ENCODE measurements at places on chromosomes 5 and 9.

- no peak for DNase-seq
These were observed 9.6 kb downstream of the NOL6 start for GRCh38 chr9:33464045-33464636.

- DNase-seq, result no peak
These were observed 126.2 kb upstream of the FTMT start for GRCh38 chr5:121725450-121725849.

- no peak for DNase-seq
These were observed 1.8 kb downstream of the SLC6A18 start for GRCh38 chr5:1226839-1227581.

GRCh38 chr5:6471252-6471651, 22.6 kb downstream of the UBE2QL1 start:
- DNase-seq, result no peak

DNA sequence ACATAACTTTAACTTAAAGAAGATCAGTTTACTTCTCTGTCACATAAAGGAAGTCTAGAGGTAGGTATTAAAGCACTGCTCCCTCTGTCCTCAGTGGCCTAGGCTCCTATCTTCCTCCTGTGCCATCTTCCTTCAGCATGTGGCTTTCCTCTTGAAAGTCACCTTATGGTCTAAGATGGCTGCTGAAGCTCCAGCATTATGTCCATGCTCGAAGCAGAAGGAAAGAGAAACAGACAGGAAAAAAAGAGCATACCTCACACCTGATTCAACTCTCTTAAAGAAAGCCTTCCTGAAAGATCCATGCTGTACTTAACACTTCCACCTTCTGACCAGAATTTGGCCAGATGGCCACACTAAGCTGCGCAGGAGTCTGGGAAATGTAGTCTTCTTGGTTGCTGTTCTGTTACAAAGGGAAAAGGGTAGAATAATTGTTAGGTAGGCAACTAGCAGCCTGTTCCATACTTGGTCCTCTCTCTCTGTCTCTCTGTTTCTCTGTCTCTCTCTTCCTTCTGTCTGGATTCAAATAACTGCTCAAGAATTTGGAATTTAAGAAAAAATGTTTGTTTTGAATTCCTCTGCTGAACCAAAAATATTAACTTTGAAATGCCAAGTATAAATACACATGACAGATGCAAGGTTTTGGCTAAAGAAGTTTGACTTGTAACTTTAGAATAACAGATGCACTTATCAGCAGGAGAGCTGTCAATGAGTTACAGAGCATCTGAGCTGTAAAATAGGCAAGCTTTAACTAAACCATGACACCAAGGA, 16.0 kb downstream of the TMEM174 start:
- no peak for DNase-seq

DNA sequence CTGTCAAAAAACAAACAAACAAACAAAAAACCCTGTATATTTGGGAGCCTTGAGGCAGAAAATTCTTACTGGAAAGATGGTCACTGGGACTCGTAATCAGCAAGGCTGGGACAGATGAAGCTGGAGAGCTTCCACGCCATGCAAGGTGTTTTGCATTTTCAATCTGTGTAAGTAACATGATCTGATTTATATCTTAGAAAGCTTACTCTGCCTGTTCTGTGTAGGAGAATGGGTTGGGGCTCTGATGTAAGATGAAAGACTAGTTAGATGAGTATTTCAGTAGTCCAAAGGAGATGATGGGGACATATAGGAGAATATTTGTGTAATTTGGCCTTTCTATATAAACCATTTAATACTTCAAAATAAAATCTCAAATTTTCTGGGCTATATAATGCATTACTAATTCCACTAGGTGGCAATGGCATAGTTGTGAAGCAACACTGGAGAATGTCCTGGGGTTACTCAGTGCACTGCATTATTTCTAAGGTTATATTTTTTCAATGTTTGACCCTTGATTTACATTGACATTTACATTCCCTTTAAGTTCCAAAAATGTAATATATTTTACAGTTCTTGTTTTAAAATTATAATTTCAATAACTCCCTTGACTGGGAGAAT, 21.9 kb upstream of the FSD1L start:
- DNase-seq, result no peak

GRCh38 chr9:106864373-106865143, 1.6 kb downstream of the ZNF462 start:
- no peak for DNase-seq

- DNase-seq, result no peak
These were observed 288.5 kb downstream of the OSTF1 start for GRCh38 chr9:75376680-75377254.

- no peak for DNase-seq
These were observed 483.1 kb downstream of the BNC2 start for GRCh38 chr9:16387382-16387781.

- DNase-seq, result no peak
These were observed 33.7 kb upstream of the FCN1 start for GRCh38 chr9:134951461-134951860.

- DNase-seq, result no peak
These were observed 51.6 kb upstream of the RPL26L1 start for GRCh38 chr5:172907657-172908056.

DNA sequence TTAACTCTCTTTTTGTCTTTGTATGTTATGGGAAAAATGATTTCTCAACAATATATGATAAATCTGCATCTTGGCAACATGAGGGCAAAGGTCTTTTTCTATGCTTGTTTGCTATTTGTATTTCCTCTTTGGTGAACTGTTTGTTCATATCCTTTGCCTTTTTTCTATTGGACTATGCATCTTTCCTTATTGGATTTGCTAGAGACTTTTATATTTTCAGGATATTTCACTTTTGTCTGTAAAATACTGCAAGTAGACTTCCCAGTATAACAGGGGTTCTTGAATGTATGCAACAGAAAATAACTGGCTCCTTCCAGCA, 69.4 kb upstream of the SSBP2 start:
- DNase-seq, result no peak

- no peak for DNase-seq
These were observed 17.1 kb downstream of the SLIT3 start for GRCh38 chr5:169283887-169284286.

DNA sequence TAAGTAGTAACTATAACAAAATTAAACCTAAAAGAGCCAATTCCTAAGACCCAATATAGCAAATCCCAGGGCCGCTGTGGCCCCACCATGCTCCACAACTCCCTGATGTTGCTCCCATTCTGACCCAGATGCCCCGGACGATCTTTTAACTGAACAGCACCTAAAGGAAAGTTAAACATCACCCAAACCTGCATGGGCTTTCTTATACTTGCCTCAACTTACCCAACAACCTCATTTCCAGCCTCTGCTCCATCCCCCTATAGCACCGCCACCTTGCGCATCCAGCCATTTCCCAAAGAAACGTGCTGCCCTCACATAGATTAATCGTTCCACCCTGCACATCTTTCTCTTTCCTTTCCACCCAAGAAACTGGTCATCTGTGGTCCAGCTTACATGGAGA, 54.6 kb downstream of the ZNF354C start:
- DNase-seq, result no peak

- no peak for DNase-seq
These were observed 112.2 kb downstream of the MVB12B start for GRCh38 chr9:126438741-126439401.

- no peak for DNase-seq
These were observed 7.0 kb upstream of the SUB1 start for GRCh38 chr5:32578363-32578762.

- no peak for DNase-seq
These were observed 87.3 kb downstream of the CFAP90 start for GRCh38 chr5:7763621-7764072.

DNA sequence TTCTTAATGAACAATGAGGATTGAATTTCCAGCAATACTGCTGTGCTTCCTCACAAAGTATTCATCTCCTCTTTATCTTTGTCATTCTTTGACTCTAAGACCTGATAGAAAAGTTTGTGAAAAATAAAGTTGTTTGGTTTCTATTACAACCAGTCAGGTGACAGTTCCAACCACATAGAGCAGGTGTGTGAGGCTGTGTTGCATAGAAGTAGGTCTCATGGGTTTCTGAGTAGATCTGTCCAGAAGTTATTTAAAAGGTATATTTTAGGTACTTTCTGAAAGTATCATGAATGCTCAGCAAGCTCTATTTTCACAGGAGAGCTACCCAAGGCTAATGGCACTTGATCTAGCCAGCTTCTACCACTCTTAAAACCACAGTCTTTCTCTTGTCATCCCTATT, 637.0 kb downstream of the DNAH5 start:
- DNase-seq, result no peak

DNA sequence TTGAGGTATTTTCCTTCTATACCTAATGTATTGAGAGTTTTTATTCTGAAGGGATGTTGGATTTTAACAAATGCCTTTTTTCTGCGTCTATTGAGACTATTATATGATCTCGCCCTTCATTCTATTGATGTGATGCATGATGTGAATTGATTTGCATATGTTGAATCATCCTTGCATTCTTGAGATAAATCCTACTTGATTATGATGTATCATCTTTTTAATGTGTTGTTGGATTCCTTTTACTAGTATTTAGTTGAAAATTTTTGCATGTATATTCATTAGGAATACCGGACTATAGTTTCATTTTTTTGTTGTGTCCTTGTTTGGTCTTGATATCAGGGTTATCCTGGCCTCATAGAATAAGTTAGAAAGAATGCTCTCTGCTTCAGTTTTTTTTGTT, 169.7 kb downstream of the NPR3 start:
- no peak for DNase-seq

DNA sequence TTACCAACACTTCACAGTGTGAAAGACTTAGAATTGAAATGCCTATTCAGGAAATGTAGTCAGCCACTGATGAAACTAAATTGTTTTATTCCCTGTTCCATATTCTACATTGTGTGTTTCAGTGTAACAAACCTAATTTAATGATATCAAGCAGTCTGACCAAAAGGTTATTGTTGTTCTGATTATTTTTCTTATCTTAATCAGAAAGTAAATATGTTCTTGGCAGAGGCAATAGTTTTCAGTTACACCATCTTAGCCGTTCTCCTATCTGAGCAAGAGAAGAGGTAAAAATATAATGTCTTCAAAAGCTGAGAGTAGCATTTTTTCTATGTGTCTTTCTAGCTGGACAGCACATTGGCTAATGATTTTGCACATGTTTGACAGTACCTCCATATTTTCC, 17.1 kb downstream of the CDC26 start:
- DNase-seq, result no peak

DNA sequence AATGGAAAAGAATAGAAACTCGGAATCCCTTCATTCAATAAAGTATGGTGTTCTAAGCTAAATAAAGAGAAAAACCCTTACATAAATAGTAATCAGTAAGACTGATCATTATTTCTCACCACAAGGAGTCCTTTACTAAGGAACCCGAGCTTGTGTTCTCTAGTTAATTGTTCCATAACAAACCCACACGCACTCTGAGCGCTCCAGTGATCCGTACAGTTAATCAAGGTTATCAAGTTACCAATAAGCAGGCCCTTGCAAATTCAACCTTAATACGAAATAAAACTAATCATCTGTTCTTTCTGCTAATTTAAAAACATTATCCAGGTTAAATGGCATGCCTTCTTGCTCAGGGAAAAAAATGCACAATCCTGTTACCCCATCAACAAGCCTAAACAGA, 224.4 kb downstream of the FRMD3 start:
- no peak for DNase-seq

GRCh38 chr9:2174306-2174705, 159.2 kb downstream of the SMARCA2 start:
- no peak for DNase-seq

GRCh38 chr9:3288686-3289085, 237.1 kb downstream of the RFX3 start:
- no peak for DNase-seq

GRCh38 chr5:39352951-39353350, 11.3 kb downstream of the C9 start:
- no peak for DNase-seq

- no peak for DNase-seq
These were observed 57.6 kb downstream of the ANKRD55 start for GRCh38 chr5:56175488-56175887.

DNA sequence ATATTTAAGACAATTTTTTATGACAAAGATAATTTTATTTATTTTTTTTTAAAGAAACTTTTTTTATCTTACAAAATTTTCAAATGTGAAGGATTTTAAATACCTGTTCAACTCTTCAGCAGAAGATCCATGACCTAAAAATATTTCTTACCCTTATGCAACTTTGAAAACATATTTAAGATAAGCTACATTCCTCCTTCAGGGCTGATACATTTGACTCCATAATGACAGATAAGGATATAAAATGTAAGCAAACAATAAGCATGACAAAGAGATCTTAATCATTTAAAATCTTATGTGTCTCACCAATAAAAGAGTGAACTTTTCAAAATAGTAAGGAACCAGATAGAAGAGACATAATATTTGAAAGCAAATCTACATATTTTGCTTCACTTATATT, 1138.2 kb upstream of the CDH18 start:
- no peak for DNase-seq

GRCh38 chr9:79693750-79694149, 122.0 kb downstream of the TLE4 start:
- DNase-seq, result no peak

GRCh38 chr9:4743131-4743875, 2.3 kb upstream of the AK3 start:
- no peak for DNase-seq

DNA sequence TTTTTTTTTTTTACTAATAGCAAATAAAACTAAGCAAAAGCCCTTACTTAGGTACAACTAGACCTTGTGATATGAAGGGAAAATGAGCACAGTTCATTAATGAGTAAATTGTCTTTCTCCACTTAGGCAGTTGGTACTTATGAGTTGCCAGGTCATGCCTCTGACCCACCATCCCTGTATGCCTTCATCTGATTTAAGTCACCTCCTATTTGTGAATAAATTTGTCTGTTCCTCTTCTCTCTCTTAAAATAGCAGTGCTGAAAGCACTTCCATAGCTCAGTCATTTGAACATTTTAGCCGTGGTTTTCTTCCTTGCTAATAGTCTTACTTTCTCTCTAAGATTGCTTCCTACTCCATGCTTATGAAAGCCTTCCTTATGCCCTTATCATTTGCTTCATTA, 61.4 kb downstream of the SLC44A1 start:
- DNase-seq, result no peak

- no peak for DNase-seq
These were observed 137.0 kb downstream of the PBX3 start for GRCh38 chr9:125884218-125884595.

- no peak for DNase-seq
These were observed 14.3 kb downstream of the SNX30 start for GRCh38 chr9:112764837-112765236.

- DNase-seq, result no peak
These were observed 5.2 kb downstream of the ANKDD1B start for GRCh38 chr5:75616371-75616881.

DNA sequence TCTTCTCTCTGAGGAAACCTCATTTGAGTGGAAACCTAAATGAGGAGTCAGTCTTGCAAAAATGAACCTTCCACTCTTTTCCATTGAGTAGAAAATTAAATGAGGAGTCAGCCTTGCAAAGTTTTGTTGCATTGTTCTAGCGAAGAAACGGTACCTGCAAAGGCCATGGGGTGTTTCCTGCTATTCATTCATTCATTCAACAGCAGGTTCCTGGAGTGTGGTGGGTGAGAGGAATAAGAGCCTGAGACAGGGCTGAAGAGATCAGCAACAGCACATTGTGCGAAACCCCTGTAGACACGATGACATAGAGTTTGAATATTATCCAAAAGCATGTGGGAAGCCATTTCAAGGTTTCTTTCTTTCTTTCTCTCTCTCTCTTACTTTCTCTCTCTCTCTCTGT, 14.6 kb upstream of the SETX start:
- no peak for DNase-seq
